ENCODE measurements at places on chromosomes 1 and 21.

DNA sequence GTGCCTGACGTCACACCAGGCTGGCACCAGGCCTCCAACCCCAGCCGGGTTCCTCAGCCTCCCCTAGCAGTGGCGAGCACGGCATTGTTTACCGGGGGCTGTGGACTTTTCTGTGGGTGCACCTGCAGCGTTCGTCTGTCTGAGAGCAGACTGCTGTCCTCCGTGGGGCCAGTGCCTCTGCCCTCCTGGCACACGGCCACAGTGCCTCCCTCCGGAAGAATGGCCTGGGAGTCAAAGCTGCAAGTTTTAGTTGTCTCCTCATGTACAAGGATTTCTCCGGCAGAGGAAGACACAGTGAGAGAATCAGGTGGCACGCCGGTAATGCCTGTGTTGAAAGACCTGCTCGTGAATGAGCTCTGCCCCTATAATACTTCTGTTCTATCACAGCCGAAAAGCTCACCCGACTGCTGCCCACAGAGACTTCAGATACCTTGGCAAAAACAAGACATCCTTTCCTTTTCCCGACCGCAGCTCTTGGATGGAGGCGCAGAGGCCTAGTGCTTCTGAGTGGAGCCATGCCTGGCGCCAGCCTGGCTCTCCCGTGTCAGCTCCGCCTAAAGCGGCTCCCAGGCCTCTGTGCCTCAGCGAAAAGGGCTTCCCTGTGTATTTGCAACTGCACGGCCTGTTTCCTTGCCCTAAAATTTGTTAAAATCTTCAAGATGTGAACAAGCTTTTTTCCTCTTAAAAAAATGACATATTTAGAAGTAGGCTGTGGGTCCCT, 71.4 kb downstream of the AGPAT3 start:
- no peak for DNase-seq

DNA sequence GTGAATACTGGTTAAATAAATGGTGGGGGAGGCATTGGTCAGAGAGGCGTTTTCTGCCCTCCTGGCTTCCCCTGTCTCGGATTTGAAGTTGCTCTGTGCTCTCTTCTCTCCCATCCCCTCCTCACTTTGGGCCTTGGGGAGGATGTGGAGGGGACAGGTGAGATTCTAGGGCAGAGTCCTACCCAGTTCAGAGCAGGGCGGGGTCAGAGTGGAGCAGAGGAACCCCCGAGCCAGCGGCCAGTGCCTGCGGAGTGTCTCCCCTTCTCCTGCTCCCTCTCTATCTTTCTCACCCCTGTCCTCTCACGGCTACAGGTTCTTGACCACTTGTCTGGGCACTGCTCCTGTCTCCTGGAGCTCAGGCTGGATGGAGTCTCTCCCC, 8.1 kb downstream of the KNCN start:
- DNase-seq, result no peak

DNA sequence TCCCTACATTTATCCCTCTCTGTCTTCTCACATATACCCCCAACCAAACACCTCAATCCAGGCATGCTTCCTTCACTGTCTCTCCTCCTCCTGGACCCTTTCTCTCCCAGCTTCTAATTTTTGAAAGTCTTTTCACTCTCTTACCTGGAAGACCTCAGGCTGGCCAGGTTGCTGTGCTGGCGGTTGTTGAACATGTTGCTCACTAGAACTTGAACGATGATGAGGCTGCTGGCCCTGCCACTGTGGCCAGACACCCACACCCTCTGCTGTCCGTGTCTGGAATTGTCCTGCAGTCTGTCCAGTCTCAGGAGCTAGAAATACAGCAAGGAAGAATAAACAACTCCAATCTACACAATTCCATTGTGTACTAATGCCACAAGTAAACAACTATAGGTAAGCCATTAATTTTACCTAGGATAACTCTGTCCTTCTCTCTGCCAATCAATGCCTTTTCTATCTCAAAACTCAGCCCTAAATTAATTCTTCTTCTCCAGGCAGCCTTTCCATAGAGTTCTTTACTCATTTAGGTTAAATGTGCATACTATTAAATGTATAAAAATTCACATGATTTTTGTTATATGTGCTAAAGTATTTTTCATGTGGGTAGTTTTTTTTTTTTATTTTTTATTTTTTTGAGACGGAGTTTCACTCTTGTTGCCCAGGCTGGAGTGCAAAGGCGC, 5.1 kb upstream of the CTSK start:
- no peak for DNase-seq

GRCh38 chr21:37531431-37531932, 164.9 kb downstream of the DYRK1A start:
- DNase-seq, result no peak

DNA sequence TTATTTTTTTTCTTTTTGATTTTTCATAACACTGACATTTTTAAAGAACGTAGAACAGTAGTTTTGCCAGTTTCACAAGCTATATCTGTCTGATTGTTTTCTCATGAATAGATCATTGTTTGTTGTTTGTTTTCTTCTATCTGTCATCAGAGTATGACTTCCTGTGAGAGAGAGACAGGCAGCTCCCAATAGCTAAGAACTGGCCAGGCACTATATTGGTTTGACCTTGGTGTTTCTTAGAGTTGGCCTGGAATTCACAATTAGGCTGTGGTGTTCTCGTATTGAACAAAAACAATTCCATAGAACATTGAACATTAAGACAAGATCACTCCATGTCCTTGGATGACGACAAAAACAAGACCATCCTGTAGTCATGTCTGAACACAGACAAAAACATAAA, 43.4 kb downstream of the RPS6KC1 start:
- DNase-seq, result no peak
